ENCODE measurements at places on chromosomes 16 and 17.
A peak's percentile ranks its signal among the peaks of the same experiment; 100 is the strongest.

DNA sequence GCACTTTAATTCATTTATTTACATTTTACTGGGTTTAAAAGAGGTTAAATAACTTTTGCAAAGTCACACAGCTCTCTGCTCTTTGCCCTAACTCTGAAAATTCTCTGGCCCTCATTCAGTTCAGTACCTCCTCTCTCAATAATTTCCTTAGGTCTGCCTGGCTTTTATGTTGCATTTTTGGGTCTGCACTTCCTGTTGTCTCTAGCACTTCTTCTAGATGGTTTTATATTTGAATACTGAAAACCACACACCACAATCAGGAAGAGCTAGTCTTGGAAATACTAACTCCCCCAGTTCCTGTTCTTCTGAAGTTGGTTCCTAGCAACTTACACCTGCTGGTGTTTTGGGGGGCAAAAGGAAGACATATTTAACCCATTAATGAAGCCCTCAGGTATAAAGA is 577.9 kb downstream of the HS3ST4 start:
- no peak for DNase-seq

- no peak for DNase-seq
Measured at GRCh38 chr17:9028988-9029570, 7.8 kb downstream of the NTN1 start.

GRCh38 chr17:10380631-10381408 is 8.0 kb upstream of the MYH13 start:
- no peak for DNase-seq

GRCh38 chr17:64787255-64787920 is 125.3 kb upstream of the SMURF2 start:
- DNase-seq, result no peak

- DNase-seq, result peak; percentile 75
Measured at GRCh38 chr16:69311533-69312387, 610 bp downstream of the VPS4A start.

GRCh38 chr16:47778106-47778801 is 317.1 kb downstream of the PHKB start:
- peak; percentile 4 for DNase-seq

- no peak for DNase-seq
Measured at GRCh38 chr16:60463986-60464385, 1572.3 kb downstream of the CDH8 start.

DNA sequence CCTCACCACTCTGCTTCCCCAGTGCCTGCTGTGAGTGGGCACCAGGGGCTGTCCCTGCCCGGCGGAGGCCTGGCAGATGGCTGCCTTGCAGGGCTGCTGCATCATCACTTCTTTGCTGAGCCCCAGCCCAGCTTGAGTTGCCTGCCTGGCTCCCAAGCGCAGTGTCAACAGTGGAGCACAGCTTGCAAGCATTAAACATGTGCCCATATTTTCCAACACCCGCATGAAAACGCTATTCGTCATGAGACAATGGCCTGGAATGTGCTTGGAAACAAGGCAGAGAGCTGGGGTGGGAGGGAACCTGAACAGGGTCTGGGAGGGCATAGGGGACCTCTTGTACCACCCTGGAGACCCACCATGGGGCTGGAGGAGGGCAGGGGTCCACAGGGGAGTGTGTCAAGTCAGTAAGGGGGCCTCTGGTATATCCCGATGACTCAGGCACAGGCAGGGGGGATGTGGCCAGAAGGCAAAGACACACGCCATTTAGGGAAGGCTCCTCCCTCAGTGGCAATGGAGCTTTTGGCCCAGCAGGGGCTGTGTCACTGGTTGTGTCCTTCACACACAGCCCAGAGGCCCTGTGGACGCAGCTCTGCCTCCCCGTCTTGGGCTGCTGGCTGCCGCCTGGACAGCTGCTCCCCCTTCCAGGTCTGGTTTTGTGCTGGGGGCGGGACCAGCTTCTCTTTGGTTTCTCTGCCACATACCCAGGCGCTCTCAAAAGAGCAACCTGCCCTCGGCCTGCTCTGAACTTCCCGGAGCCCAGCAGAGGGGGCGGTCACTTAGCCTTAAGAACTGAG is 17.4 kb upstream of the MTSS2 start:
- DNase-seq, result peak; percentile 70

DNA sequence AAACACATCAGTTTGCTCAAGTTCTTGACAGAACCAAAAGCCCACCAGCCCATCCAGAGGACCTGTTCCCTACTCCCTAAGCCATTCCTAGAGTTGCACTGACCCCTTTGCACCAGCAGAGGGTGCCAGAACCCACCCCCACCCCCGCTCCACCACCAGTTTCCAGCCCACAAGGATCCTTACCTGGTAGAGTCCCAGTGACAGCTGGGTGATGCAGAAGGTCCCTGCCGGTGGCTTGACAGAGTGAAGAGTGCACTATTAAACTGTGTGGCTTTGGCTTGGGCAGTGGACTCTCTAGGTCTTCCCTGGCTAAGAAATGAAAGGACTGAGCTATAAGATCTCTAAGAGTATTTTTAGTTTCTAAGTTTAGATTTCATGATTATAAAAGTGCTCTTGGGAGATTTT is 73.3 kb upstream of the MTMR4 start:
- peak; percentile 79 for DNase-seq

- peak; percentile 61 for DNase-seq
Measured at GRCh38 chr17:44959821-44960531, 8.1 kb downstream of the C1QL1 start.

DNA sequence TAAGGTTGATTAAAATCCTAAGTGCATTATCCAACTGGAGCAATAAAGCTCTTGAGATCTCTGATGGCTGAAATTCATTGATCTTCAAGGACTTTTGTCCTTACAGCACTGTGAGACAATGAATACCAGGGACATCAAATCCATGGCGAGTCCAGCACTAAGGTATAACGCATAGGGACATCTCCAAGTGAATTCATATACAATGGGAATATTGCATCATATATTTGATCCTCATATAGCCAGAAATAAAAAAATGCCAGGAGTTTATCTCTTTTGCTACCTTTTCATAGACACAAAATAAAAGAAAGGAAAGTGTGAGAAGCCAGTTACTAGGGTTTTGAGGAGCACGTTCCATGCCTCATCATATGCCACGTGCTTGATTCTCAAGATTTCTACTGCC is 112.5 kb upstream of the CDH13 start:
- no peak for DNase-seq

DNA sequence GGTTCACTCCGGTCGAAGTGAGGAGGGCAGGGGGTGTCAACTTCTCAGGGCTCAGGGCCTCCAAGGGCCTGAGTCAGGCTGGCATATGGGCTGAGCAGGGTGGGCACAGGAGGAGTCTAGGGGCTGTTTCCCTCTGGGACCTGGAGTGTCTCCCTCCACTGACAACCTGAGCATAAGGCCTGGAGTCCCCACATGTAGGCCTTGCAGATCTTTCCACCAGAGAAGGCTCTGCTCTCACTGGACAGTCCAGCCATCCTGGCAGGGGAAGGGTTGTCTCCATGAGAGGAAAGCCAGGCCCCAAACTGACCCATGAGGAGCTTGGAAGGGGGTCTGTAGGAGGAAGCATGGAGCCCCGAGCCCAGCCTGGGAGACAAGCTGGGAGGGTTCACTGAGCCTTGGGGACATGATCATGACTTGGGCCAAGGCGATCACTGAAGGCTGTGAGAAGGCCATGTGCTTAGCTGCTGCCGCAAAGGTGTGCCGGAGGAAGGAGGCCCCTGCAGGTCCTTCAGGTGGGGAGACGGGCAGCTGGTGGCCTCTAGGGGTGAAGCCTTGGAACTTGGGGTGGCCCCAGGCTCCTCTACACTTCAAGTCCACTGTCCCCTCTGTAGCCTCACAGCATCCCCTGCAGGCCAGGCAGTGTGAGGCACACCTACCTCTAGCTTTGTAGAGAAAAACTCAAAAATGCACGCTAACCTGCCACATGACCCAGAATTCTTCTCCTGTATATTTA is 9.9 kb downstream of the CMTM2 start:
- peak; percentile 92 for DNase-seq

GRCh38 chr17:8068736-8069586 is 18.6 kb downstream of the ALOX12B start:
- DNase-seq, result no peak

- DNase-seq, result no peak
Measured at GRCh38 chr17:8913091-8913490, 45.6 kb upstream of the PIK3R6 start.

- DNase-seq, result no peak
Measured at GRCh38 chr16:66359811-66360608, 6.5 kb upstream of the CDH5 start.

GRCh38 chr16:2881783-2882649 is 999 bp upstream of the FLYWCH2 start:
- DNase-seq, result peak; percentile 79

Measured in GM23338 (cell line).